ENCODE measurements at places on chromosomes 5 and 9.

GRCh38 chr5:150540615-150541396 lies 32.9 kb downstream of the NDST1 start:
- peak overlapping the region; percentile 56 for H3K27ac ChIP-seq
- peaks cover 20% of the 10 kb centered on the region for H3K4me1 ChIP-seq
- no peaks in the 10 kb centered on the region for H3K27me3 ChIP-seq
- no peak overlapping the region for H3K4me3 ChIP-seq

DNA sequence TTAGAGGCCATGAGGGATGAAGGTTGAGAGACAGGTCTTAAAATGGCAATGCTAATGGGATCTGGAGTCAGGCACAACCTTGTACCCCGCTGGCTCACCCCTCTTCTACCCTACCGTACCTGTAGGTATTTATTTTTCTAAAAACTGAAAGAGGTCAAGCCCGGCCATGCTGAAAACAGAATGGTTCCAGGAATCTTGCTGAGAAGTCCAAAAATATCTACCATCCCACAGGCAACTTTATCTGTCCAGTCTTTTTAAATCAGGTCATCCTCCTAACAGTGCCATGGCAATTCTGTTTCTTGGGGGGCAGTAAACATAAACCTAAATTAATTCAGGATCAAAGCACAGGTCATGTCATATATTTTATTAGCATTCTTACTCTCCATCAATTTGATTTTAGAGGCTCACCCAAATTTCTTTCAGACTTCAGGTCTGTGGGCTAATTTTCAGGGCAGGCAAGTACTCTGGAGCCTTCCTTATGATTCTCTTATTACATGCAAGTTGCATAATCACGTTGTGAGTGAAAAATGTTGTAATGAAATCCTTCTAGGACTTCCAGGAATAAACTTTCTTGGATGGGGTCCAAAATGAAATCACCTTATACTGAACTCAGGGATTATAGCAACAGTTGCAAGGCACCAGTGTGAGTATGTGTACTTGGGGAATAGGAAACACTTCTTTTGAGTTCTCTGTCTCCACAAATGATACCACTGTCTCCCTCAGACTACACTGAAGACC lies 102.7 kb upstream of the NREP start:
- H3K36me3 ChIP-seq: no peaks in the 10 kb centered on the region
- H3K27ac ChIP-seq: no peak overlapping the region
- no peak overlapping the region for H3K4me3 ChIP-seq
- peaks cover 3% of the 10 kb centered on the region for H3K27me3 ChIP-seq

- H3K4me3 ChIP-seq: no peak overlapping the region
- H3K27me3 ChIP-seq: no peaks in the 10 kb centered on the region
- DNase-seq: no peak
- no peaks in the 10 kb centered on the region for H3K4me1 ChIP-seq
Observed at GRCh38 chr9:38467404-38467803, 43.1 kb upstream of the IGFBPL1 start.

DNA sequence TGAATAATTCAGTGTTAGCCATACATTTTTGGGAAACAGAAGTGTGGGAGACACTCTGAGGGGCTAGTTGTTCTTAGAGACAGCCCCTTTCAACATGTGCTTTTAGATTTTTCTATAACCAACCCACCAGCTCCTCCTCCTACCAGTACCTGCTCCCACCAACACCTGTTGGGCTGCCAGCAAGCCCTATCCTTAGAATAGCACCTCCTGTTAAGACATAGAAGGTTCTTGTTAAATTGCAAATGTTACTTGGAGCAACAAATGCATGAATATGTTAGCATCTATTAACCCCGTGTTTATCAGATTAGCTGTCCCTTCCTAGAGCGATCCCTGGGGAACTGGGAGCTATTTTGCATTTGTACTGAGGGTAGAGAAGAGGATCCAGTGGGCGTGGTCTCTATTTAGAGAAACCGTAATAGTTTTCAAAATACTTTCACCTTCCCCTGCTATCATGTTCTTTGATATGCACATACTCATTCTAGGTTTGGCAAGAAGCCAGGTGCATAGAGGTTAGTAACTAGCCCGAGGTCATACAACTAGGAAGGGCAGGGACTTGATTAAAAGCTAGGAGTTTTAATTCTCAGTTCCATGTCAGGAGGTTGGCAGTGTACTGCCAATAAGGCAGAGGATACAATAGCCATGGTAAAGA lies 334.4 kb downstream of the KCTD16 start:
- H3K4me3 ChIP-seq: no peak overlapping the region
- H3K4me1 ChIP-seq: no peaks in the 10 kb centered on the region
- no peaks in the 10 kb centered on the region for H3K36me3 ChIP-seq
- no peak overlapping the region for H3K27ac ChIP-seq
- DNase-seq: no peak

DNA sequence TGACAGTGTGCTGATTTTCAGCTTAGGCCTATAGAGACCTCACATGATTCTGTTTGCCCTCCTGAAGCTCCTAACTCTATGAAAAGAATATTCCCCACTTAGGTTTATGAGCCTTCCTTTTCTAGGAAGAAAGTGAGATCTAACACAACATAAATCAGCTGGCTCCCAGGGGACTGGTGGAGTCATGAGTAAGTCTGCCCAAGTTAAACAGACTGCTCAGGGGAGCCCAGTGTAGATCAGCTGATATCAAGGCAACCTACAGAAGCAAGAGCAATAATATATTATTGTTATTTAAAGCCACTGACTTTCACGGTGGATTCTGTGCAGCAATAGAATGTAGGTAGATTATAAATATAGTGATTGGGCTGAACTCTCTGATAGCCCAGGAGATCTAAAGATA lies 1978.6 kb upstream of the CDH6 start:
- no peak overlapping the region for H3K4me3 ChIP-seq
- H3K36me3 ChIP-seq: no peaks in the 10 kb centered on the region
- no peaks in the 10 kb centered on the region for H3K27me3 ChIP-seq
- no peak for DNase-seq
- H3K27ac ChIP-seq: no peak overlapping the region

GRCh38 chr5:67160985-67161384 lies 35.6 kb downstream of the CD180 start:
- H3K27me3 ChIP-seq: no peaks in the 10 kb centered on the region
- peak overlapping the region; percentile 73 for H3K27ac ChIP-seq
- peaks cover 24% of the 10 kb centered on the region for H3K4me1 ChIP-seq
- H3K36me3 ChIP-seq: peaks cover 46% of the 10 kb centered on the region

- DNase-seq: no peak
- H3K4me1 ChIP-seq: peaks cover 28% of the 10 kb centered on the region
- H3K27me3 ChIP-seq: no peaks in the 10 kb centered on the region
- peak overlapping the region; percentile 79 for H3K27ac ChIP-seq
- H3K4me3 ChIP-seq: no peak overlapping the region
Observed at GRCh38 chr5:82334856-82335255, 56.7 kb upstream of the RPS23 start.

DNA sequence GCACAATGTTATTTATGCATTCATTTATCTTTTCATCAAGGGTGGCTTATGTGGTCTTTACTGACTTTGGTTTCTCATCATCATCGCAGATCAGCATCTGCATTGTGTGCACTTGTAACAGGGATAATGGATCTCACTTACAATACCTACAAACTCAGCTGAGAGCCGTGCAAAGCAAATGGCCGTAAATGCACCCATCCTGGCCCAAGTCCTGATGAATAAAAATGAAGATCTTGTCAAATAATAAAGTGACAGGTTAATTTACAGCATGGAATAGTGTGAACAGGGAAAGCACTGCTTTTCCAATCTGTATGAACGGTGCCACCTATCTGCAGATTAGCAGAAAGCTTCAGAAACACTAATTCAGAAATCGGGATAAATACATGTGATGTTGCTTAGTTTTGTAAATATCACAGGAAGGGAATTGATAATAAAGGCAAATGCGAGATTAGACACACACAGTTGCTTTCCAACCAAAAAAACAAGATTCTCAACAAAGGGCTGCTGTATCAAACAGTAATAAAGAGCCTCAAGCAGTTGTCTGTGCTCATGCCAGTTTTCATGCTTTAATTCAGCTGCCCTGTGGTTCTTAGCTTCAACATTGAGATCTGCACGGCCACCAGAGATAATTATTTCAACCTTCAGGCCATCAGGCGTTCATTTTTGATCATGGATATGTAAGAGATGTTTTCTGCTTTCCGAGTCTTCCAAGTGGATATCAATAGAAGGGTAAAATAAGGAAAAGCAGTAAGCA lies 153.4 kb upstream of the POU5F2 start:
- no peaks in the 10 kb centered on the region for H3K4me1 ChIP-seq
- no peaks in the 10 kb centered on the region for H3K27me3 ChIP-seq
- no peaks in the 10 kb centered on the region for H3K36me3 ChIP-seq
- H3K27ac ChIP-seq: no peak overlapping the region

DNA sequence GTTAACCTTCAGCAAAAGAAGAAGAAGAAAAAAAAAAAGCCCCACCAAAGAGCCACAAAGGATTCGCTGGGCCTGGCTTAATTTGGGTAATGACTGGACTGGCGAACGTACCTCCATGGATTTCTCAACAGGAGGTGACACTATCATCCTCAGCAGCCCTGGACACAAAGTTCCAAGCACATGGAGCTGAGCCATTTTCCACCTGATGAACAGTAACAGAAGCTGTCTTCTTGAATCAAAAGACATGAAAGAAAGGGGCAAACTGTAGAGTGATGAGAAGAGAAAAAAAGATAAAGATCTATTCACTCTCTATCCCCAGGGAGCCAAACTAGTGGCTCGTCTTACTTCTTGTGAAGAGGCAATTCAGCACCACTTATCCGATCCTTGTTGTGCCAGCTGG lies 150.2 kb upstream of the TRPM3 start:
- no peak overlapping the region for H3K4me3 ChIP-seq
- H3K27ac ChIP-seq: no peak overlapping the region
- no peak for DNase-seq
- H3K36me3 ChIP-seq: no peaks in the 10 kb centered on the region
- H3K4me1 ChIP-seq: no peaks in the 10 kb centered on the region

GRCh38 chr5:126120939-126121338 lies 302.3 kb upstream of the GRAMD2B start:
- H3K4me1 ChIP-seq: no peaks in the 10 kb centered on the region
- DNase-seq: no peak
- no peaks in the 10 kb centered on the region for H3K27me3 ChIP-seq
- H3K27ac ChIP-seq: no peak overlapping the region
- H3K36me3 ChIP-seq: no peaks in the 10 kb centered on the region

- peaks cover 13% of the 10 kb centered on the region for H3K27me3 ChIP-seq
- no peaks in the 10 kb centered on the region for H3K36me3 ChIP-seq
- no peak overlapping the region for H3K27ac ChIP-seq
- H3K4me1 ChIP-seq: no peaks in the 10 kb centered on the region
- H3K4me3 ChIP-seq: no peak overlapping the region
Observed at GRCh38 chr9:114676901-114677300, 5.1 kb downstream of the TEX48 start.

DNA sequence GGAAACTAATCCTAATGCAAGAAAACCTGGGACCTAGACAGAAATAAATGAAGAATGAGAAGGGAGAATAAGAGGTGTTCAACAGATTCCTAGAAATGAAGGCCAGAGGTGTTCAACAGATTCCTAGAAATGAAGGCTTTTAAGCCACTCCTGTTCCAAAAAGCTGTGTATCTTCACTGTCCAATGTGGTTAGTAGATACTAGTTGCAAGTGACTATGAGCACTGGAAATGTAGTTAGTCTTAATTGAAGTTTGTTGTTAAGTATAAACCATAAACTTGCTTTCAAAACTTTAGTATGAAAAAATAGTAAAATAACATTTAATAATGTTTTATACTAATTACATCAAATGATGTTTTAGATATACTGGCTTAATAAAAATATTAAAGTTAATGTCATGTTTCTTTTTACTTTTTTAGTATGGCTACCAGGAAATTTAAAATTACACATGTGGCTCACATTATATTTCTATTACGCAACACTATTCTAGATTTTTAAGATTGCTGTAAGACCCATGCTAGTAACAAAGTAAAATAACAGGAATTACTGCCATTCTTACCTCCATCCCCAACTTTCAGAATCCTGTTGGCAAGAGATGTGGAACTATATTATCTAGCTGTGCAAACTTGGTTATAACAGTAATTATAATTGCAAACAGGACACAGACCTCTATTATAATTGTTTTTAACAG lies 57.5 kb downstream of the RICTOR start:
- H3K27ac ChIP-seq: no peak overlapping the region
- H3K4me1 ChIP-seq: peaks cover 6% of the 10 kb centered on the region
- peaks cover 20% of the 10 kb centered on the region for H3K36me3 ChIP-seq
- no peak overlapping the region for H3K4me3 ChIP-seq

- no peaks in the 10 kb centered on the region for H3K27me3 ChIP-seq
- no peak overlapping the region for H3K27ac ChIP-seq
- H3K4me3 ChIP-seq: no peak overlapping the region
- DNase-seq: no peak
Observed at GRCh38 chr5:153987301-153987700, 51.4 kb downstream of the FAM114A2 start.

DNA sequence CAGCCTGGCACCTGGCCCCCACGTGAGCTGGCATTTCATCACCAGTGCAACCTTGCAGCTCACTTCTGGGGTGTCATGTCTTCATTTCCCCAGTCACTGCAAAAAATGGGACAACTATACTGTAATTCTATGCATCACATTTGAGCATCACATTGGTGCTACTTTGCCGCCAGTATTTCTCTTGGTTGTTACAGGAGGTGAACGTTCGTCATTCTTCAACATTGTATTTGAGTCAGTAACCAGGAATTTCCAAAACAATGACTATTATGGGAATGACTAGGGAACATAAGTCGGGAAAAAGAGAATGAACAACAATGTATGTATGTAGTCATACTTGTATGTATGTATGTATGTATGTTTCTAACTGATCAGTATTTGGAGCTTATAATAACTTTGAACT lies 1278.0 kb downstream of the EFNA5 start:
- H3K4me3 ChIP-seq: no peak overlapping the region
- H3K27me3 ChIP-seq: no peaks in the 10 kb centered on the region
- H3K4me1 ChIP-seq: no peaks in the 10 kb centered on the region
- DNase-seq: no peak
- H3K36me3 ChIP-seq: no peaks in the 10 kb centered on the region

GRCh38 chr5:3537942-3538341 lies 57.7 kb upstream of the IRX1 start:
- H3K27me3 ChIP-seq: no peaks in the 10 kb centered on the region
- no peak overlapping the region for H3K4me3 ChIP-seq
- no peaks in the 10 kb centered on the region for H3K36me3 ChIP-seq
- no peaks in the 10 kb centered on the region for H3K4me1 ChIP-seq
- DNase-seq: no peak

DNA sequence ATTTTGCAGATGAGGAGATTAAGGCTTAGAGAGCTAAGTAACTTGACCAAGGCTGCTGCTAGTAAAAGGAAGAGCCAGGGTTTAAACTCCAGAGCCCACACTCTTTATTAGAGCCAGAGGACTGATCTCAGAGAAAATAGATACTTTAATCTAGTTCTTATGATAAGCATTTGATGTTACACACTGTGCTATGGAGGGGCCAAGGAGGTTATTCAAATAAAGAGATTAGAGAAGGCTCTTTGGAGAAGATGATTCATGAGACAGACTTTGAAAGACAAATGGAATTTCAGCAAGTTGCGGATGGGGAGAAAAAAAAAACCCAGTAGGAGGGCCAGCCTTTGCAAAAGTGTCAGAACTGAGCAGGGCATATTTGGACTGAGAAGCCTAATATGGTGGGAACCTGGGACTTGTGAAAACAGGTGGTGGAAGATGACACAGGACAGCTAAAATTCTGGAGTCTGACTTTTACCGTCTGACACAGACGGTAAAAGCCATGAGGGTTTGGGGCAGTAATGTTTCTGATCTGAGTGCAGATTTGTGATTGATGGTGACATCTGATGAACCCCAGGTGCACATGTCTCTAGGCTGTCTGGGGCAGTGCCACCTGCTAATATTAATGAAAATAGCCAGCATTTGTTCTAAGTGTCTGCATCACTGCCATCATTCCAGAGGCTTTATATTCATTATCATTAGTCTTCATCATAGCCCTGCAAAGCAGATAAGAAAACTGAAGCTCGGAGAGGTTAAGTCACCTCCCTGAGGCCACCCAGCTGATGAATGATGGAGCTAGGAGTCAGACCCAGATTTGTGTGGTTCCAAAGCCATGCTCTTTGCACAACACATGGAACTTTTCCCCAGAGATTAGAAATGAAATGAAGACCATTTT lies 65.3 kb upstream of the CXCL14 start:
- H3K27me3 ChIP-seq: no peaks in the 10 kb centered on the region
- no peak overlapping the region for H3K4me3 ChIP-seq
- DNase-seq: no peak

Measured in suprapubic skin (tissue), 4 donors.